ENCODE measurements at places on chromosomes 7 and 10. TPM values are rescaled to one million over a fixed set of nuclear protein-coding genes. Genes with fewer than 3 reads are reported as not detected.

- no peak overlapping the region for H3K4me3 ChIP-seq
- DNase-seq: no peak
- H3K27ac ChIP-seq: no peak overlapping the region
- no peaks in the 10 kb centered on the region for H3K4me1 ChIP-seq
- H3K27me3 ChIP-seq: no peaks in the 10 kb centered on the region
- no peaks in the 10 kb centered on the region for H3K36me3 ChIP-seq
Measured at GRCh38 chr7:139958599-139959284, 104.0 kb downstream of the PARP12 start.

Gene MYH16
- not detected for total RNA-seq

DNA sequence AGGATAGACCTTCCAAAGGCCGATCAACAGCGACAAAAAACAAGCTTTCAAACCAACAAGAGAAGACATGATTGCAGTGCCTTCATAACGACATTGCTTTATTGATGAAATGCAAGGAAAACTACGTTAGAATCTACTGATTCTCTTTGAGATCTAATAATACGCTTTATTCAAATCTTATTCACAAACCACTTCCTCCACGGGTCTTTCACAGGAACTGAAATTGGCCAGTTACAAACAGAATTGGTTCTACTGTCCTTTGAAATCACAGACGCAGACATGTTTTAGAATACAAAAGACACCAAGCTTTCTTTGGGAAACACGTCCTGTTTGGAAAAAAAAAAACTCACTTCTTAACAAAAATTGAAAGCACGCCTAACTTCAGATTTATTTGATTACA is 74.7 kb upstream of the SEPHS1 start:
- no peak overlapping the region for H3K4me3 ChIP-seq
- DNase-seq: no peak
- H3K36me3 ChIP-seq: no peaks in the 10 kb centered on the region
- peaks cover 18% of the 10 kb centered on the region for H3K27me3 ChIP-seq
- H3K4me1 ChIP-seq: no peaks in the 10 kb centered on the region
- no peak overlapping the region for H3K27ac ChIP-seq

- H3K4me3 ChIP-seq: no peak overlapping the region
- no peaks in the 10 kb centered on the region for H3K27me3 ChIP-seq
- DNase-seq: no peak
- H3K36me3 ChIP-seq: peaks cover 13% of the 10 kb centered on the region
- H3K27ac ChIP-seq: no peak overlapping the region
Measured at GRCh38 chr7:111390000-111390399, 172.3 kb downstream of the IMMP2L start.

Data from activated CD4-positive, alpha-beta T cell treated with anti-CD3 and anti-CD28 coated beads for 36 hours (primary cell).